Hepatocyte (in vitro differentiated cells): ENCODE measurements at places on chromosomes 1 and 21. TPM values are rescaled to one million over a fixed set of nuclear protein-coding genes. Genes with fewer than 3 reads are reported as not detected.

Gene PRAMEF14
- not detected in 2 replicates for total RNA-seq

Gene ATAD3C
- 0.10 TPM in 1 of 2 replicates, not detected in the other for total RNA-seq

Gene ERICH3
- total RNA-seq = 0.12 and 0.47 TPM in 2 replicates

Gene DIRAS3
- total RNA-seq = 1.9 and 3.0 TPM in 2 replicates

Gene PTAFR
- total RNA-seq = 0.37 and 0.96 TPM in 2 replicates

Gene OR6N1
- not detected in 2 replicates for total RNA-seq

Gene BARHL2
- total RNA-seq = not detected in 2 replicates

GRCh38 chr1:50417946-50418599 lies 5.2 kb downstream of the DMRTA2 start:
- peaks cover 97% of the 10 kb centered on the region for H3K27me3 ChIP-seq
- peak overlapping the region; percentile 16 for H3K4me3 ChIP-seq
- no peak overlapping the region for H3K27ac ChIP-seq
- DNase-seq = no peak
- H3K4me1 ChIP-seq = peaks cover 23% of the 10 kb centered on the region

GRCh38 chr1:54843449-54843848 lies 42.3 kb upstream of the TTC22 start:
- H3K4me1 ChIP-seq = no peaks in the 10 kb centered on the region
- H3K4me3 ChIP-seq = no peak overlapping the region
- no peaks in the 10 kb centered on the region for H3K27me3 ChIP-seq

- H3K4me1 ChIP-seq = peaks cover 16% of the 10 kb centered on the region
- DNase-seq = no peak
- H3K4me3 ChIP-seq = no peak overlapping the region
- H3K27me3 ChIP-seq = peaks cover 97% of the 10 kb centered on the region
- H3K36me3 ChIP-seq = no peaks in the 10 kb centered on the region
These were observed 3.8 kb upstream of the DMBX1 start for GRCh38 chr1:46485564-46486431.

DNA sequence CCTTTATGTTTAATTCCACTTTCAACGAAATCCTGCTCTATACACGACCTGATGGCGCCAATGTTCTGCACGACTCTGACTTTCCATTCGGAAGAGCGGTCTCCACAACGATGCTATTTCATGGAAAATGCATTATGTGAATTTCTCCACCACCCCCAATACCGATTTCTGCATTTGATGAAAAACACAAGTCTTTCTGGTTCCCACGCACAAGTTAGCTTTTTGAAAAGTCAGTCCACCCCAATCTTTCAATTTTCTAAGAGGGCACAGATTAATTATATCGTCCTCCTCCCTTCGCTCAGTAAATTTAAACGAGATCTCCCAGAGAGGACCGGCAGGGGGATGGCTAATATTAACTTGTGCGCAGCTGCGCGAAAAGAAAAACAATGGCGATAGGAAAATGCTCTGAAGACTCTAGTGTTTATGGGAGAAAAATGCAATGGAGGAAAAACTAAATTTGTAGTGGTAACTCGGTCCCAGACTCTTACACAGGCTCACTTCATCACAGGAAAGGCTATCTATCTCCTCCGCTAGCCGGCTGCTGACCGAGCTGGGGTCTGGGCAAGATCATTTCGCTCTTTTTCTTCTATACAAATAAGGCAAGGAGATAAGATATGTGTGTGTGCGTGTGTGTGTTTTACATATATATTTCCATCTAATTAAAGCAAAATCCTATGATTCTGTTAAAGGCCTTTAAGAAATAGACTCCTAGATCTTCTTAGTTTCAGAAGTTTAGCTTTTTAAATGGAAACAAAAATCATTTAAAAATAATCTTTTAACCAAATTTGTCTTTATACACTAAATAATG lies 1.2 kb upstream of the LHX8 start:
- H3K4me1 ChIP-seq = peaks cover 26% of the 10 kb centered on the region
- H3K36me3 ChIP-seq = no peaks in the 10 kb centered on the region
- H3K27ac ChIP-seq = peak overlapping the region; percentile 56
- DNase-seq = no peak
- H3K4me3 ChIP-seq = no peak overlapping the region

DNA sequence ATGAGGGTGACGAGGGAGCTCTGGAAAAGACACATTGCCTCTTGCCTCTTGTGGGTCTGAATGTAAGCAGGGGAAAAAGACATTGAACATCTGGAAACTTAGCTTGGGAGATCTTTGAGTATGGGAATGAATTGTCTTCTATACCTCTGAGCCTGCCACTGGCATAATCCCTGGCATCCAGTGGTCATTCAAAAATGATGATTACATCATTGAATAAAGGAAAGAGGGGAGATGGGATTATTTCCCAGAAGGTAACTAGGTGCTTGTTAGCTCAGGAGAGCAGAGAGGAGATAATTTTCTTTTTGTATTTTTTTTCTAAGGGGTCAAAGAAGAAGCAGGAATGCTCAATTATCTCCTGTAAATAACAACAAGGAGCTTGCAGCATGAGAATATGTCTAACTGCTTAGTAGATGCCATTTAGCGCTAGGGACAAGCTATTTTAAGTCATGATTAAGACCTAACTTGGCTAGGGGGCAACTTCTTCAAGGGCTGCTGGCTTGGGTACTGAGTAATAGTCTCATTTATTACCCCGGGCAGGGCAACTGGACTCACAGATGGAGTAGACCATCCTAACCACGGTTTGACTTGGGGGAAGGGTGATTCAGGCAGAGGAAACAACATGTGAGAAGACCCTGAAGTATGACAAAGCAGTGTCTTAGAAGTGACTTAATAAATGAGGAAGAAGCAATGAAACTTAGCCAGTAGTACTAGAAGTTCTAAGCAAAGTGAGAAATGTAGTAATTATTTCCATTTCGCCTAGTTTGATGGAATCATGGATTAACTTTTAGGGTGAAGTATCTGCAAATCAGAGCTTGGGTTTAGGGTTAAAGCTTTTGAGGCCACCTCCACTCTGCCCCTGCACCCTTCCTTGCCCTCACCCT lies 11.0 kb upstream of the XCL2 start:
- H3K36me3 ChIP-seq = no peaks in the 10 kb centered on the region
- no peak for DNase-seq
- no peak overlapping the region for H3K4me3 ChIP-seq
- no peaks in the 10 kb centered on the region for H3K27me3 ChIP-seq

- no peaks in the 10 kb centered on the region for H3K36me3 ChIP-seq
- no peak overlapping the region for H3K4me3 ChIP-seq
- DNase-seq = no peak
- H3K27me3 ChIP-seq = no peaks in the 10 kb centered on the region
These were observed 161.6 kb downstream of the DISP1 start for GRCh38 chr1:222976453-222976852.

- peak overlapping the region; percentile 81 for H3K27ac ChIP-seq
- DNase-seq = no peak
- H3K4me1 ChIP-seq = peaks cover 19% of the 10 kb centered on the region
- no peak overlapping the region for H3K4me3 ChIP-seq
- H3K36me3 ChIP-seq = no peaks in the 10 kb centered on the region
- no peaks in the 10 kb centered on the region for H3K27me3 ChIP-seq
These were observed 39.8 kb upstream of the HSD3B1 start for GRCh38 chr1:119467219-119467618.

DNA sequence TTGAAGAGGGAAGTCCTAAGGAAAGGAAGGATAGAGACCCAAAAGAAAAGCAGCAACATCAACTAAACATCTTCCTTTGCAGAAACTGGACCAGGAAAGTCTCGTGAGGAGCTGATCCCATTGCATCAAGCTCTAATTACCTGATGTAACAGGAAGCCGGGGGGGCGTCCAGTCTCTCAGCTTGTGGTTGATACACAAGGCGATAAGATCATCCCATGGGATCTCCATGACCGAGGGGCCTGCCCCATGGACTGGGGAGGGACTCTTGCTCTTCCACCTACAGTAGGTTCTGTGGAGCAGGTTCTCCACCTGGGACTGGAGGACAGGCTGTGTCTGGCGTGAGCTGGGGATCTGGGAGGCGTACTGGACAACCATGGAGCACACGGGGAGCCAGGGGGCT lies 14.8 kb upstream of the LSS start:
- H3K27me3 ChIP-seq = no peaks in the 10 kb centered on the region
- no peaks in the 10 kb centered on the region for H3K36me3 ChIP-seq
- H3K4me1 ChIP-seq = no peaks in the 10 kb centered on the region
- no peak for DNase-seq

GRCh38 chr1:205319081-205320018 lies 2.2 kb downstream of the NUAK2 start:
- H3K4me3 ChIP-seq = peak overlapping the region; percentile 14
- H3K36me3 ChIP-seq = no peaks in the 10 kb centered on the region
- no peaks in the 10 kb centered on the region for H3K27me3 ChIP-seq
- peaks cover 29% of the 10 kb centered on the region for H3K4me1 ChIP-seq
- peak overlapping the region; percentile 78 for H3K27ac ChIP-seq

- peaks cover 12% of the 10 kb centered on the region for H3K4me1 ChIP-seq
- H3K4me3 ChIP-seq = no peak overlapping the region
- no peak for DNase-seq
- no peaks in the 10 kb centered on the region for H3K36me3 ChIP-seq
- H3K27me3 ChIP-seq = no peaks in the 10 kb centered on the region
These were observed 199.2 kb downstream of the ROR1 start for GRCh38 chr1:63973005-63973419.

DNA sequence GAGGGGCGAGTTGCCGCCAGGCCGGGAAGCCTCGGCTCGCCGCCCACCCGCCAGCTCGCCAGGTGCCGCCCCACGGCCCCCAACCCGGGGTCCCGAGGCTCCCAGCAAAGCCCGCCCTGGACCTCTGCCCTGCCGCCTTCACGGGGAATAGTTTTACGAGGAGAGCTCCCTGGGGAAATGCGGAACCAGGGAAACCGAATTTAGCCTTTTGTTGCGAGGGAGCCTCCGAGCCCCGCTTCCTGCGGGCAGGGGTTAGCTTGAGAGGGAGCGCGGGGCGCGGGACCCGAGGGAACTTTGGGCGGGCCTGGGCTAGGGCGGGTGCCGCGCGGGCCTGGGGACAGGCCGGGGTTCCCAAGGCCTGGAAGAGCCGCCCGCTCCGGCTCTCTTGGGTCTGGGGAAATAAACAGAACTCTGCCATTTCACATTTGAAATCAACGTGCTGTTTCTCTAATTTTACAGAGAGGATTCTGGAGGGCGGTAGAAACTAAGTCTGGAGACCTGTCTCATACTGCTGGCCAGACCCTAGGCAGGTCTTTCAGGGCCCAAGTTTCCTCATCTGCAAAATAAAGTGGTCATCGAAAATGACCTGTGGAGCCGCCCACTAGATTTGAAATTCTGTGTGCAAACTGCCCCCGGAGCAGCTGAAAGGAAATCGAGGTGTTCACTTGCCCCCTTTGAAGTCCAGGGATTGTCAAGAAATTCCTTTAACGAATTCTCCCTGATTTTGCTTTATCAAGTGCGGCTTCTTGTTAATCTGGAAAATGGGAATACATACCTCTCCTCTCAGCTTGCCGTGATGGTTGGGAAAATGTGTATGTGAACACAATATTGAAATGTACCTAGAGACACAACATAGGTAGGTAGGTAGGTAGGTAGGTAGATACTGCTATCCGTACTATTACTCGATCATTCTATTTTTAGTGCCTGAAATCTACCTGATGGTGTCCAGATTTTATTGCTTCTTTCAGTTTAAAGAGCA lies 749 bp upstream of the GLUL start:
- peaks cover 27% of the 10 kb centered on the region for H3K4me1 ChIP-seq
- no peaks in the 10 kb centered on the region for H3K27me3 ChIP-seq

DNA sequence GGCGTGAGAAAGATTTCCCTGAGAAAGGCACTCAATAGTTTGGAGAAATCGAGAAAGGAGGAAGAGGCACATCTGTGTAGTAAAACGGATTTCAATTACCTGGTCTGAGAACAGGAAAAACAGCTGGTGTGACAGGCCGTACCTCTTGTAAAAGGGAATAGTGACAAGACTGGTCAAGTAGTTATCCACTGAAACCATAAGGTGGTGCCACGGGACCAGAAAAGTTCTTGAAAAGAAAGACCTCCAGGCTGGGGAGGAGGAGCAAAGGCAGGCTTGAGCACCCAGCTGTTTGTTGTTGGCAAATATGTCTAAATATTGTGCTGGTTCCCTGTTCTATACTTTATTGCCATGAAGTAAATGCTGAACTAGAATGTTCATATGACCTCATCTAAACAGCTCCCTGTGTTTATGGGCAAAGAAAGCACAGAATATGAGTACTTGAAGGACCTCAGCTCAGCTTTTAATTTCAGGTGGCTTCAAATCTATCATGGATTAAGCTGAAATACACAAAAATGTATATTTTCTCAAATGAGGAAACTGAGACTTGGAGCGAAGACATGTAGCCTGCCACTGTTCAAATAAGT lies 4.0 kb downstream of the HAO2 start:
- no peak overlapping the region for H3K4me3 ChIP-seq
- H3K36me3 ChIP-seq = no peaks in the 10 kb centered on the region
- H3K27me3 ChIP-seq = no peaks in the 10 kb centered on the region
- peak; percentile 87 for DNase-seq
- peak overlapping the region; percentile 80 for H3K27ac ChIP-seq

- H3K27ac ChIP-seq = no peak overlapping the region
- H3K4me3 ChIP-seq = no peak overlapping the region
- DNase-seq = no peak
- H3K4me1 ChIP-seq = no peaks in the 10 kb centered on the region
These were observed 1.9 kb downstream of the NLRP3 start for GRCh38 chr1:247417831-247418230.

GRCh38 chr1:233097959-233098580 lies 147.7 kb downstream of the NTPCR start:
- no peaks in the 10 kb centered on the region for H3K27me3 ChIP-seq
- H3K36me3 ChIP-seq = no peaks in the 10 kb centered on the region
- no peak overlapping the region for H3K4me3 ChIP-seq
- H3K27ac ChIP-seq = no peak overlapping the region
- H3K4me1 ChIP-seq = no peaks in the 10 kb centered on the region

- H3K4me1 ChIP-seq = peaks cover 16% of the 10 kb centered on the region
- no peaks in the 10 kb centered on the region for H3K27me3 ChIP-seq
- H3K36me3 ChIP-seq = no peaks in the 10 kb centered on the region
- no peak overlapping the region for H3K4me3 ChIP-seq
- H3K27ac ChIP-seq = peak overlapping the region; percentile 68
These were observed 17.6 kb upstream of the CLIC4 start for GRCh38 chr1:24727501-24728216.

DNA sequence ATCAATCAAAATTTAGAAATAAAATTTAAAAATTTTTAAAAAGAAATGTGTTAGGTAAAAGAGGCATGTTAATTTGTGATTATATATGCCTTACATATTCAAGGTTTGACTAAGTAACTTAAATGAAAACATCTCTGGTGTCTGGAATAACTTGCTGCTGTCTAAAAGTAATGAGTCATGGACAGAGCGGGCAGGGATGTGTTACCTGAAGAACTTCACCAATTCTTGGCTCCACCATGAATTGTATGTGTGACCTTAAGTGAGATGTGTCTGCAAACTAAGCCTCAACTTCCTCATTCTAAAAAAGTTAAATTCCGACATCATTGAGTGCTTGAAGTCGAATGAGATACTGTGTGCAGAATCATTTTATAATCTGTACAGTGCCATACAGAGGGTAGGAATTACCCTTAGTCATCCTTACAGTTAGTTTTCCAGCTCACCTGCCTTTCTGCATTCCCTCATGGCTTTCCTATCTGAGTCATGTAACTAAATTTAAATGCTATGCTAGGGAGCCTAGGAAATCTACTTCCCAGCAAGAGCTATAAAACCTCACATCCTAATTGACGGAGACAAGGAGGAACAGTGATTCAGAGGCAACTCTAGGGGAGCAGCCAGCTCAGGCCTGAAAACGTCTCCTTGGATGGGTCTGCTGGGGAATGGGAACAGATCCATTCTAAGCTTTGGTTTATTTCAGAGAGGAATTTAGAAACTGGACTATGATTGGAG lies 100.7 kb upstream of the TSPAN2 start:
- peak overlapping the region; percentile 35 for H3K27ac ChIP-seq
- H3K36me3 ChIP-seq = no peaks in the 10 kb centered on the region
- H3K27me3 ChIP-seq = no peaks in the 10 kb centered on the region
- DNase-seq = peak; percentile 55

GRCh38 chr1:234989479-234990327 lies 138.9 kb downstream of the TOMM20 start:
- no peaks in the 10 kb centered on the region for H3K27me3 ChIP-seq
- no peak overlapping the region for H3K27ac ChIP-seq
- DNase-seq = no peak
- no peaks in the 10 kb centered on the region for H3K36me3 ChIP-seq
- peaks cover 22% of the 10 kb centered on the region for H3K4me1 ChIP-seq
- no peak overlapping the region for H3K4me3 ChIP-seq
